ENCODE measurements at places on chromosomes 4 and X.

DNA sequence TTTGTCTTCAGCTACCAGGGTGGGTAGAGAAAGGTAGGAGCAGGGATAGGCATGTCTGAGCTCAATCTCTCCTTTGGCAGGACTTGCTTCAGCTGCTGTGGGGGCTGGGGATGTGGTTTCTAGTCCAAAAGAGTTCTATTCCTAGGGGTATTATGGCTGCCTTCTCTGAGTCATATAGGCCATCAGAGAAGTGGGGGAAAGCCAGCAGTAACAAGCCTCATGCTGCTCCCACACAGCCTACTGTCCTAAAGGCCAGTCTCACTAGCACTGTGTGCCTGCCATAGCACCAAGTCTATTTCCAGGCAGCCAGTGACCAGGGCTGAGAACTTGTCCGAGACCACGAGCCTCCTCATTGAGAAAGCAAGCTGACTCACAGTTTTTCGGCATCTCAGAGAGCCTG, 270.6 kb downstream of the DCAF12L2 start:
- DNase-seq: no peak

DNA sequence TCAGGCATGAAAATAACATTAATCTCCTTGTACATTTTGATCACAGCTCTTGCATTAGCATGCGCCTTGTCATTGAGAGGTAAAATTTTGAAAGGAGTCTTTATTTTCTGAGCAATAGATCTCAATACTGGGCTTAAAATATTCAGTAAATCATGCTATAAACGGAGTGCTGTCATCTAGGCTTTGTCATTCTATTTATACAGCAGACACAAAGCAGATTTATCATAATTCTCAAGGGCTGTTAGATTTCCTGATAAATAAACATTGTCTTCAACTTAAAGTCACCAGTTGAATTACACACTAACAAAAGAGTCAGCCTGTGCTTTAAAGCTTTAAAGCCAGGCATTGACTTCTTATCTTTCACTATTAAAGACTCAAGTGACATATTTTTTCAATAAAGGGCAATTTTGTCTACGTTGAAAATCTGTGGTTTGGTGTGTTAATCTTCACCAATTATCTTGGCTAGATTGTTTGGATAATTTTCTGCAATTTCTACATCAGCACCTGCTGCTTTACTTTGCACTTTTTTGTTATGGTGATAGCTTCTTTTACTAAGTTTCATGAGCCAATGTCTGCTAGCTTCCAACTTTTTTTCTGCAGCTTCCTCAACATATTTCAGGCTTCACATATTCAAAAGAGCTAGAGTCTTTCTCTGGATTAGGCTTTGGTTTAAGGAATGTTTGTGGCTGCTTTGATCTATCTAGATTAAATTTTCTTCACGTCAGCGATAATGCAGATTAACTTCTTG, 27.9 kb upstream of the UGT2B4 start:
- DNase-seq: no peak

GRCh38 chrX:16819634-16820033, 33.4 kb downstream of the TXLNG start:
- no peak for DNase-seq

- DNase-seq: no peak
Observed at GRCh38 chr4:87353592-87353991, 30.9 kb upstream of the HSD17B13 start.

GRCh38 chr4:8010618-8011017, 71.0 kb upstream of the AFAP1 start:
- DNase-seq: peak; percentile 24

GRCh38 chr4:173807347-173807746, 277.3 kb upstream of the HAND2 start:
- no peak for DNase-seq

DNA sequence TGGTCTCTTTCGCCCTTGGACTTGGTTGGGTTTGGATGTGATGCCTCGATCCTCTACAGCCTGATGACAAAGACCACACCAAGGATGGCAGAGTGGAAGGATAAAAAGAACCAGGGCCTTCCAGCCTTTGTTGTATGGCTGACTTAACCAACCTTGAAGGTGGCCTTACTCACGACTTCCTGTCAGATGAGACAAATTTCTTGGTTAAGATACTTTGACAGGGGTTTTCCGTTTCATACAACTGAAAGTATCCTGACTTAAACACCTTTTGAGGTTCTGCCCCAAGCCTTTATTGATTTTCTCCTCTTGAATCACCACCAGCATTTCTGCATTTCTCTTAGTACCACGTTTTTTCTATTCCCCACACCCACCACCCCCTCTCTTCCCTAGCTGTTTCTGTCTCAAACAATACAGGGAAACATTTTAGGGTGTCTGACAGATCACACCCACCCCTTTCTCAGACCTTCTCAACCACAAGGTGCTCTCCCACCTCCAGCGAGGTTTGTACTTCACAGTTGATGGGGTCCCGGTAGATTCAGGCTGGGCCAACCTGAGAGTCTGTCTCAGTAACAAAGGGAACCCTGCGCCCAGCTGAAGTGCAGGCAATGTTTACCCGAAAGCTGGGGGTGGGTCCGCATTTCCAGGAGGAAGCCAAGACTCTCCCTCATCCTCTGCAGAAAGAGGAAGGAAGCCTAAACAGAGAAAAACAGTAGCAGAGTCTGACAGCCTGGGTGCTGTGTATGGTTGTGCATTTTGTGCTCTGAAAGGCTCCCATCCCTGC, 5.0 kb upstream of the TSPAN5 start:
- DNase-seq: no peak

GRCh38 chr4:165506849-165507248, 128.0 kb downstream of the CPE start:
- no peak for DNase-seq

DNA sequence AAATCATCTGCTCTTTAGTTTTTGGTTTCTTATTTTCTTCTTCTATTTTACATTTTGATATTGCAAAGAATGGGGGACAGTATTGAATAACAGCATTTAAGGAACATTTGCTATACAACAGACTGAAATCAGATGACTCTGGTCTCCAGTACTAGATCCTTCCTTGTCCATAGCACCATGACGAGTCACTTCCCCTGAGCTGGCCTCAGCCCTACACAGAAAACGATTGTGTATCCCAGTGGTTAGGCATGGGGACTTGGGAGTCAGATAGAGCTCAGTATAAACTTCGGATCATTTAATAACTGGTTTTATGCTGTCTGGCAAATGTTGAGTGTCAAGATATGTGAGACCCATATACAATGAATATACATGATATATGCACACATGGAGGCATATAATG, 44.7 kb upstream of the BEX4 start:
- no peak for DNase-seq

GRCh38 chrX:150766351-150767044, 73.3 kb downstream of the MTMR1 start:
- no peak for DNase-seq

DNA sequence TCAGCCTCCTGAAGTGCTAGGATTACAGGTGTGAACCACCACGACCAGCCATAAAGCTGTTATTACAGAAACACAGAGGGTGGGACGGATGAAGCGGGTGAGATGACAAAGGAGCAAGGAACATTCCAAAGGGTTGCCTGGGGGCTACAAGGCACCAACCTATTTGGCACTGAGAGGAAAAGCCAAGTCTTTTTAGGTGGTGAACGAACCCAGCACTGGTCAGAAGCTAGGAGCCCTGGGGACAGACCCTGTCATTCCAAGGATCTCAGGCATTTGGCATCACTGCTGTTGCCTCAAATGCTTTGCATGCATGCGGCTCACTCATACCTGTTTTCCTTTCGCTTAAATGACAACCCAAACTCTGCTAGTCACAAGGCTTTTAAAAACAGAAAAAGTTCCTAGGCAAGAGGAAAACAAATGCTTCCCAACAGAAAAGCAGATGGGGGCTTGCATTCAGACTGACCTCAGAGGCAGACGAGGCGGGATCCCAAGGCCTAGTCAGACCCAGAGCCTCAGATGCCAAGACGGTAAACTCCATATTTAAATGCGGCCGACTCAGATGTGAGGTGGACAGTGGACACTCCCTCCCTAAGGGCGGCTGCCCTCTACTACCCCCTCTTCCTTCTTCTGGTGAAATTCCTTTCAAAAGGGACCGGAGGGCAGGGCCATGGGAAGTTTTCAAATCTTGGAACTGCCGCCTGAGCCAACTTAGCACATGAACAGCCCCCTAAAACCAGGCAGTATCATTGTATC, 4.5 kb downstream of the MAP7D2 start:
- DNase-seq: no peak

GRCh38 chr4:137206781-137207180, 325.5 kb downstream of the PCDH18 start:
- no peak for DNase-seq

DNA sequence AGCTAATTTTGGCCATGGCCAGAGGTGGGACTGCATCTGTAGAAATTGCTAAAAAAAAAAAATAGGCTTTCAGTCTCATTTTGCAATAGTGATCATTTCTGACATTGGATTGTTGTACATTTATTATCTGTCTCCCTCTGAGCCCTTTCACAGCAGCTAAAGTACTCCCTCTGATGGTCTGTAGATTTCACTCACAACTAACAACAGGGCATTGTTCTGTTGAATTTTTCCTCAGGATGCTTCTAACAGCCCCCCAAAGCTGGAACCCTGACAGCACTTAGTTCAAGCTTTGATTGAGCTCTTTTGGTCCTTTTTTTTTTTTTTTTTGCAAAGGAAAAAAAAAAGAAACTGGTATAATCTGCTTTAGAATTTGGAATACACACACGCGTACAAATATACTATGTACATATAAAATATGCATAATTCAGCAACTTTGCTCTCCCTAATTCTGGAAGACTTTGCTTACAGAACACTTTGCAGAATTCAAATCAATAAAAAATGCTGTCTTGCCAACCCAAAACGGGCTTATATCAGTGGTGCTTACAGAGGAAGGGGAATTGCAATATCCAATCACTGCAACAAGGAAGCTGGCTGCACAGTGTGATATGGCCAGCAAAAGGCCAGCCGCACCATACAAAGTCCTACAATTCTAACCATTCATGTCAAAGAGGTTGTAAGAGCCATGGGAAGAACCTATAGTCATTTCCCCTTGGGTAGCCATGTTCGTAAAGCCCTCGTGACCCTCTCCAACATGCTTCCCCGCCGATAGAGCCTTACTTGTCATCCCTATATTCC, 406.4 kb downstream of the SMARCA1 start:
- DNase-seq: no peak

DNA sequence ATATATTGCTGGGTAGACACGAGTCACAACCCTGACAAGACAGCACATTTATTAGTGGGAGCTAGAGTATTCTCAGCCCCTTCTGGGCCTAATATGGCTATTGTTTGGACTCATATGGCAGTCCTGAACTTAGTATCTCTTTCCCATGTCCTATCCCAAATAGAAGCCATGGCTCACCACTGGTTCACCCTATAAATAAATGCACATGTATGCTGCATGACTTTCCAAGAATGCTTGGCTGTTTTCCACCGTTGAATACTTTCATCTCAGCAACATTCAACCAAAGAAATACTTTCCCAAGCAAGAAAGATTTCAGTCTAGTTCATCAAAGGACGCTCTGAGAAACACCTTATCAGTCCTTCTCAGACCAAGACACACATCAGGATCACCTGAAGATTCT, 36.7 kb downstream of the SMPX start:
- no peak for DNase-seq

DNA sequence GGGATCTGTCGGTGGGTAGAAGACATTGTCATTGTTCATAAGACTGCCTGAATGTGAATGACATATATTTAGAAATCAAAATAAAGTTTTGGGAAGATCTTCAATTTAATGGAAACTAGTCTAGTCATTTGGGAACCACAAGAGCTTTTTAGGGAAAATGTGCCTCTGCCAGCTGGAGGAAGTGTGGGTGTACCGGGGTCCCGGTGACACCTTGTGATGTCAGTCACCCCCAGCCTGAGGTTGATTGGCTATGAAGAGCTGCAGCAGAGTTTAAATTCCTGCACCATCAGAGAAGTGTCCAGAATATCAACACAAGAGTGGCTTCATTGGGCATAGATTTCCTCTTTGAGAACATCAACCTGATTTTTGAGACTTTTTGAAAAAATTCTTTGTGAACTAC, at the start of gene DMP1:
Gene DMP1 (plus strand): TSS at position 301 of the 400 bp plus-strand sequence. CDS start 6,213 bp downstream, outside the sequence.
- DNase-seq: no peak

DNA sequence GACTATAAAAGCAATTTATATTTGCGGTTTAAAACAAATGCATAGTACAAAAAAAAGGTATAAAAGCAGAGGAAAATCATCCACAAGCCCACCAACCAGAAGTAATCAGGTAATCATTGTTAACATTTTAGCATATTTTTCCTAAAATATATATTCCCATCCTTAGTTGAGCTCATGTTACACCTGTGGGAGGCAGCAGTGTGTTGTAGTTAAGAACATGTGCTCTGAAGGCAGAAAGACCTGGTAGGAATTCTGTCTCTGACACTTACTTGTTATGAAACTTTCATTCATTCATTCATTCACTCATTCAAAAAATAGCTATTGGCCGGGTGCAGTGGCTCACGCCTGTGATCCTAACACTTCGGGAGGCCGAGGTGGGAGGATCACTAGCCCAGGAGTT, 15.4 kb upstream of the CDKL5 start:
- no peak for DNase-seq

DNA sequence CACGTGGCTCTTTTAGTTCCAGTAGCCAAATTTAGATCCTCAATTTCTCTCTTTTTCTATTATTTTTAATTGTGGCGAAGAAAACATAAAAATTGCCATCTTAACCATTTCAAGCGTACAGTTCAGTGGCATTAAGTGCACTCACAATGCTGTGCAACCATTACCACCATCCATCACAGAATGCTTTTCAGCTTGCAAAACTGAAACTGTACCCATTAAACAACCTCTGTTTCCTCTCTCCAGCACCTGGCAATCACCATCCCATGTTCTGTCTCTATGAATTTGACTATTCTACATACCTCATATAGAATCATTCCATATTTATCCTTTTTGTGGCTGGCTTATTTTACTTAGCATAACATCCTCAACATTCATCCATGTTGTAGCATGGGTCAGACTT, 74.9 kb downstream of the METTL14 start:
- DNase-seq: no peak

- peak; percentile 27 for DNase-seq
Observed at GRCh38 chr4:37978248-37978924, 18.2 kb downstream of the PTTG2 start.

DNA sequence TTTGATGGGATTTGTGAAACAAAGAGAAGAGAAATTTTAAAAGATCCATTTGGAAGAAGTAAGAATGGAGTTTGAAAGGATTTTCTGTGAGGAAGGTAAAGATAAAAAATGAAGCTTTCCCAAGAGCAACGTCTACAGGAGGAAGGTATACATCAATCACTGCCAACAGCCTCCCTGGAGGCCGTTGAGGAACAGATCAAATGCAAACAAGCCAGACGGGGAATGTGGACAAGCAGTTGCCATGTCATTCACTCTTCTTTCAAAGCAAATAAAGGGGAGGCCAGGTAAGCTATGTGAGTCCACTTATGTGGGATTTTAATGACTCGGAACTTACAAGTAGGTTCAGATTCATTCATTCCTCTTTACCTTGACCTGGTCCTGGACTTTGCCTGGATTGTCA, 1020.5 kb upstream of the AGA start:
- DNase-seq: no peak

- DNase-seq: peak; percentile 48
Observed at GRCh38 chrX:70476934-70477733, 32.5 kb downstream of the DLG3 start.

GRCh38 chr4:104490770-104491480, 3.8 kb downstream of the CXXC4 start:
- DNase-seq: peak; percentile 61
